Breast epithelium (tissue), 4 donors: ENCODE measurements at places on chromosomes 4 and X. TPM values are rescaled to one million over a fixed set of nuclear protein-coding genes. Genes with fewer than 3 reads are reported as not detected.

DNA sequence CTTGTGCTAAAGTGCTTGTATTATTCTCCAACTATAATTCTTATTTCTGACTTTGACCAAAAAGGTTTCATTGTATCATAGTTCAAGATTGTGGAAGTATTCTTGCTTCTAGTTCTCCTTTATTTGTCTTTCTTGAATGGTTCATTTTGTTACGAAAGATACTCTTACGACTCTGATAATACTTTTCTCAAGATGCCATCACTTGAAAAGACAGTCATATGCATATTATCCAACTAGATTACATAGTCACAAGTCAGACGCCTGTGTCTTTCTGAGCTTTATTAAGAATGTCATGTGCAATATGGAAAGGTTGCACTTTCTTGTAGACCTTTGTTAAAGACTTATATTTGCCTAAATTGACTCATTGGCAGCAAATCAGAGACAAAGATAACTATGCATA lies 71.4 kb upstream of the HPGD start:
- no peak for DNase-seq

GRCh38 chr4:4690854-4691253 lies 149.0 kb upstream of the STX18 start:
- no peak for DNase-seq

DNA sequence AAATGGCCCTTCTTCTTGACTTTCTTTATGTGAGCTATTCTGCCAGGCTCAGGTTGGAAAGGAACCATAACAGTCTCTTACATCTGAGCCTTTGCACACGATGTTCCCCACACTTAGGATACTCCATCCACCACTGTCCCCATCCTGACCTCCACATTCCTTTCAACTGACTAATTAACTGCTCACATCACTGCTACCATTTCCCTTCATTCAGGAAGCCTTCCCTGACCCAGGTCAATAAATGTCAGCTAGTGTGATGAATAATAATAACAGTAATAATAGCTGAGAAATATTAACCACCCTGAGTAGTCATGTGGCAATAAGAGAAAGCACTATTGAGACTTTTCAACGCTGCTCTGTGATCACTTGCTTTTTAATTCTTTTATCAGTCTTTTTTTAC lies 291.7 kb downstream of the KCNIP4 start:
- no peak for DNase-seq

GRCh38 chrX:44842550-44843317 lies 1.1 kb upstream of the DUSP21 start:
- DNase-seq: no peak

GRCh38 chr4:87497159-87497558 lies 32.0 kb downstream of the SPARCL1 start:
- DNase-seq: no peak

Gene SASH3
- 18.7 TPM for total RNA-seq
